ENCODE measurements at places on chromosomes 7 and 10.

DNA sequence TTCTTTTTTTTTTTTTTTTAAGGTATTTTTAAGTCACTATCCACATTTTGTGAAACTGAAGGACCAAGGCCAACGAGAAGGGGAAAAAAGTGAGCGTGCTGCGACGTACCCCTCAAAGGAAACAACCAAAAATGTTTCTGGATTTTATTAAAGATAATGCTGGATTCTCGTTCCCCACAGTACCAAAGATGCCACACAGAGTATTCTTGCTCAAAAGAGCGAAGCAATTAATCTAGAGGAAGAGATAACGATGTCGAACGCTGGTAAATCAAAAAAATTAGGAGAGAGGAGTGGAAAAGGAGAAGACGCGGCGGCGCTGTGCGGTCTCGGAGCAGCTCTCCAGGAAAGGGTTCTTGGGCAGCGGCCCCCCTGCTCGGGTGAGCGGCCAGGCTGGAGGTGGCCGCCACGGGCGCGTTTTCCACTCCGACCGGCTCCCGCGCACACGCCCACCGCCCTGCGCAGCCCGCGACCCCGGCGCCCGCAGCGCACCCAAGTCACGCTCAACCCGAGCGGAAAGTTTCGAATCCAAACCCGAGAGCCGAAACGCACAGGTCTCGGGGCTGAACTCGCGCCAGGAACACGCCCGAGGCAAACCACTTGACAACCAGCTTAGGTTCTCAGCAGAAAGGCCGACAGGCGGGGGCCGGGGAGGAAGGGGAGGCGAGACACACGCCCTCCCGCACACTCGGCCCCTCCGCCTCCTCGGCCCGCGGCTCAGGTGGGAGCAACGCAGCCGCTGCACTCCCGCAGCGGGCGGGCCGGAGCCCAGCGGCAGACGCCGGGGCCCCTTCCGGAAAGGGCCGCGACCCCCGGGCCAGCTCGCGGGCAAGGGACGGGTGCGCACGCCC is 989 bp downstream of the SRPK2 start:
- peak; percentile 36 for DNase-seq

DNA sequence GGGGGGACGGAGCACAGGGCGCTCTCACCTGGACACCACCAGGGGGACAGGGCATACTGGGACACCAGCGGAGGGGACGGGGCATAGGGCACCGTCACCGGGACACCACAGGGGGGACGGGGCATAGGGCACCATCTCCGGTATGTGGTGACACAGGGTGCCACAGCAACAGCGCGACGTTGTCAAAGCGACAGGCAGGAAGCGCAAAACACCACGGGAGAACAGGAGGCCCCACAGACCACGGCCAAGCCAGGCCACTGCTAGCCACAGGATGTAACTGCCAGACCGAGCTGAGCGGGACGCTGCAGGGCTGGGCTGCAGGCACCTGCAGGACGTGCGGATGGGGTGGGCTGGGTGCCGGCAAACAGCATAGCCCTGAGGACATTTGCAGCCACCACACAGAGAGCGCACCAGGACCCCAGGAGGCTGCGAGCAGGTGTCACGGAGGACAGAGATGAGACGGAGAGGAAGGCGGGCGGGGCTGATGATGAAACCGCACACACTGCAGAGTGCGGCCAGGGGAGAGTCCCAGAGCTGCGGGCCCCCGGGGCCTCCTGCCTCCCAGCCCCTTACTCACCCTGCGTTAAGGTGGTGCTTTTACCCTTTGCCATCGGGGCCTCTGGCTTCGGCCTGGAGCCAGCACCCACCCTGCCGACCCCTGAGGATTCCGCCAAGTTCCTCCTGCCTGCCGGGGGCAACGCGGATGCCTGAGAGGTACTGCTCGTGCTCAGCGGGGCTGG is 17.5 kb downstream of the MICALL2 start:
- no peak for DNase-seq

- no peak for DNase-seq
Measured at GRCh38 chr10:82221601-82222149, 346.7 kb downstream of the NRG3 start.

DNA sequence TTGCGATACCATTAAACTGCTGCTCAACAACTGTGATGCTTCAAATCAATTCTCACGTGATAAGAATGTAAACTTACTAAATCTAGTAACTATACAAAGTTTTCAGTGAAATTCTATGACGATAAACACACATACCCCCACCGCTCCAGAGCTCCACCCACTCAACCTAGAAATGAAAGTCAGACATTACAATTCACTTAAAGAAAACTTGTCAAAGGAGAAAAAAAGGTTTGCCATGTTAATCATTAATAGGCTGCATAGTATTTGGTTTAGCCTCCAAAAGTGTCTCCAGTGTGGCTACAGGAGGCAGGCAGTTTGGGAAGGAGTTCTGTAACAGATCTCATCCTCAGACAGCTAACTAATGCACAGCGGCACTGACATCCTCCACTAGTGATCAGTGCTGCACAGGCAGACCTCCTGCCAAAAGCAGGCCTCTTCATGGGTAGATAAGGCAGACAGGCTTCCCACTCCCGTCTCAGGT is 3.1 kb downstream of the HERPUD2 start:
- DNase-seq: peak; percentile 47

DNA sequence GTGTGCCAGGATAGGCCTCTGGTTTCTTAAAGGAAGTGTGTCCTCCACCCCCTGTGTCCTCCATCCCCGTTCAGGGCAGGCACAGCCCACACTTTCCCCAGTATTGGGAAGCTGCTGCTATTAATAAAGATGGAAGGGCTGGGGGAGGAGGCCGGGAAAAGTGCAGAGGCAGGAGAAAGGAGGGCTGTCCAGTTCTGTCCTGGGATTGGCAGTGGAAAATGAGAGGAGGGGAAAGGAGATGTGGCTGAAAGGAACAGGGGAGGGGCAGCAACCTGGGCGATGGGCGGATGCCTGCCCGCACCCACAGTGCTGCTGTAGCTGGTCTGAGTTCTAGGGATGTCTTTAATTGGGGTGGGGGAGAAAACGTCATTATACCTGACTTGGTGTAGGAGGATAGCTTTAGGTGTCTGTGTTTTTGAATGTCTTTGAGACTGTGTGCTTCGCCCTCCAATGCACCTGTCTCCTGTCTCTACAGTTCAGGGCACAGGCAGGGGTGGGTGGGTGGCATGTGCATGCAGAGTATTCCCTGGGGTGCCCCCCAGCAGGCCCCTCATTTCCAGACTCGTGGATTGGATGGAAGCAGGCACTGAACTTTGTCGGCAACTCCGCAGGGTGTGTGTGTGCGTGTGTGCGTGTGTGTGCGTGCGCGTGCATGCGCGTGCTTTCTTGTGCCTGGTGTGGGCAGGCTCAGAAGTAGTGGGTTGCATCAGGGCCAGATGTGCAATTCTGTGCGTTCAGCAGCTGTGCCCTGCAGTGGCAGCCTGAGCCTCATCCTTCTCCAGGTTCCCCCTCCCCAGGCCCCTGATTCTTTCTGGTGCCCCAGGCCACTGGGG is 2.5 kb downstream of the TRIM8 start:
- peak; percentile 33 for DNase-seq

DNA sequence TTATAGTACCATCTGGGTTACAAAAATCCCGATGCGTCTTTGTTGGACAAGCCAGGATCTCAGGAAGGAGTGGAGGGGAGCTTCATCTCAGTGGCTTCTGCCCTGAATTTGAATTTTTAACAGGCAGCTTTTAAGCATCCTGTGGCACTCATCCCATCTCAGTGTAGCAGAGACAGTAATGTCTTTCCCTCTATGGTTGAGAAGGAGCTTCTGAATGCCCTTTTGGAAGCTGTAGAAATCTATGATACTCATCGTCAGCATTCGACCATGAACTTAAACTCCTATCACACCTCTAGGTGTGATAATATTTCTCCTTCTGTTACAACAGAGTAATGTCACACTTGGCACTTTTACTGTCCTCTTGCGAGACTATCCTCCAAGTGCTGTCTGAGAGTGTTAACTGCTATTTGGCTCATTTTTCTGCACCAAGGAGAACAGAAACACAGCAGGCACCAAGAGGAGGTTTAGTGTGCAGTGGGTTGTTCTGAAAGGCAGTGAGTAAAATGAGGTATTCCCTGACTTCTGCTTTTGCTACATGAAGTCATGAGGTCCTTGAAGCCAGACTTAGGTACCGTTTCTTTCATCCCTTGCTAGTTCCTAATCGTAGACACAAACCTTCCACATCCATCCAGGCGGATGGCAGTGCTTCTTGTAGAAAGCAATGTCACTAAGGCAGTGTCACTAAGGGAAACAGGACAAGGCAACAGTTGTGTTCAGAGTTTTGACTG is 177.4 kb downstream of the CELF2 start:
- DNase-seq: no peak

DNA sequence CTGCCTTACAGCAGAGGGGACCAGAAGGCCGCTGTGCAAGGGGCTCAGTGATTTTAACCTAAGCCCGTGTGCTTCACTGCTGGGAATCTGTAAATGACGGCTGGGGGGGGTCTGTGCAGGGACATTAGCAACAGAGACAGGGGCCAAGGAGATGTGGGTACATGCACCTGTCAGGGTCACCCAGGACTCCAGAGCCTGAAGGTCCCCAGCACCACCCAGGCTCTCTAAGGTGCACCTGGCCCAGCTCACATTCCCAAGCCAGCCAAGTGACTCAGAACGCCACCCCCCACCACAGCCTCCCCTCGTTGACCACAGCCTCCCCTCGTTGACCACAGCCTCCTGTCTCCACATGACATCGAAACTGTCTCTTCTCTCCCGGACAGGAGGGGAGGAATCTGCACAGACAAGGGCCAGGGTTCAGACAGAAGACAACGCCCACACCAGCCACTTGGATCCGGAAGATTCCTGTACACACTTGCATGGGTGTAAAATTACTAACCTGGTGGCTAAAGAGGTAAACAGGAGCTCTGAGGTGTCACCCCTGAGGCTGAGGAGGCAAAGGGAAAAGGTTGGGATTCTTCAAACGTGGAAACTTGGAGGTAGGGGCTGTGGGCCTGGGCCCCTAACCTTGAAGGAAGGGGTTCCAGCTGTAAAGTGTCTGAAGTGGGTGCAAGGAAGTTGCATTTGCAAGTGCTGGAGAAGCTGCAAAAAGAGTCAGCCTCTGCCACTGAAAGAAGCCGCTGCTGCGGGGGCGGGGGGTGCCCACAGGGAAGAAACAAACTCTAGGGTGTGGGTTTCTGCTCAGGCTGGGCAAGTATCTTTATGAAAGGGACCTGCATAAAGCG is 27.0 kb downstream of the CALML3 start:
- no peak for DNase-seq

DNA sequence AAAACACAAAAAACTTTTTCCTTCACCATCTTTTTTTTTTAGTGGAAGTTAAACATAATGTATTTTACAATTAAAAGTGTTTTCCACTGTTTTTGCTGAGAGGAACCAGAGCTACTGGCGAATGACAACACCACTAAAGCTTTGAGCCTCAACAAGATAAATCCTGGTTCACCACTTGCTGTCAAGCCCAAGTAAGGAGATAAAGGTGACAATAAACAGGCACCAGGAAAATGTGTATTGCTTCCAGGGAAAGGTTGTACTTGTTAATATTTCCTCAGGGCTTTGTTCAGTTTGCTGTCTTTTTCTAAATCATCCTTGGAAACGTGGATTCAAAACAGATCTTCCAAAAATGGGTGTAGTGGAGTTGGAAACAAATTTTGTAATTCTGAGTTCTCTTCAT is 109.9 kb upstream of the ANKRD30A start:
- no peak for DNase-seq

DNA sequence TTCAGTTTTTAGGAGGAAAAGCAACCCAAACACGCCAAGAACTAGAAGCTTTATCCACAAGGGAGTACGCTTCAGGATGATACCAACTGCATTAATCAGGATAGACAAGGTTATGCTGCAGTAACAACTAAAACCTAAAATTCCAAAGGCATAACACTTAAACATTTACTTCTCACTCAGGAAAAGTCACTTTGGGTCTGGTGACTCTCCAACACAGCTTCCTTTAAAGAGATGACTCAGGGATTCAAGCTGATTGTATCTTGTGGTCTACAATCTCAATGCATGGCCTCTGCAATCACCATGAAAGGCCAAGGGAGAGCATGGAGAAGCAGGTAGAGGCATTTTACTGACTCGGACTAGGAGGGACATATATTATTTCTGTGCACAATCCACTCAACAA is 315.8 kb downstream of the KCNMA1 start:
- DNase-seq: no peak

DNA sequence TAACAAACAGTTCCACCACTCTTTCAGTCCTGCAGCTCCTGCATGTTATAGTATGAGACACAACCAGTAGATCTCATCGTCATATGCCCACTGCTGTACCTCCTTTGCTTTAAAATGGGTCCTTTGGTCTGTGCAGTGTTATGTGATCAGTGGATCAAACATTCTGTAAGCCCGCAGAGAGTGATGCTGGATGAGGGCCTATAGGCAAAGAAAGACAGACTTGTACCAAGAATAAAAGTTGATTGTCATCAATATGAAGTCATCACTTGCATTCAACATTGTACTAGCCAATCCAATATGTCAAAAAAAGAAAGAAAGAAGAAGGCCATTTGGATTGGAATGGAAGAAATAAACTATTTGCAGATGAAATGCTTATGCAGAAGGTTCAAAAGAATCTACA is 79.8 kb upstream of the PHYHIPL start:
- no peak for DNase-seq

DNA sequence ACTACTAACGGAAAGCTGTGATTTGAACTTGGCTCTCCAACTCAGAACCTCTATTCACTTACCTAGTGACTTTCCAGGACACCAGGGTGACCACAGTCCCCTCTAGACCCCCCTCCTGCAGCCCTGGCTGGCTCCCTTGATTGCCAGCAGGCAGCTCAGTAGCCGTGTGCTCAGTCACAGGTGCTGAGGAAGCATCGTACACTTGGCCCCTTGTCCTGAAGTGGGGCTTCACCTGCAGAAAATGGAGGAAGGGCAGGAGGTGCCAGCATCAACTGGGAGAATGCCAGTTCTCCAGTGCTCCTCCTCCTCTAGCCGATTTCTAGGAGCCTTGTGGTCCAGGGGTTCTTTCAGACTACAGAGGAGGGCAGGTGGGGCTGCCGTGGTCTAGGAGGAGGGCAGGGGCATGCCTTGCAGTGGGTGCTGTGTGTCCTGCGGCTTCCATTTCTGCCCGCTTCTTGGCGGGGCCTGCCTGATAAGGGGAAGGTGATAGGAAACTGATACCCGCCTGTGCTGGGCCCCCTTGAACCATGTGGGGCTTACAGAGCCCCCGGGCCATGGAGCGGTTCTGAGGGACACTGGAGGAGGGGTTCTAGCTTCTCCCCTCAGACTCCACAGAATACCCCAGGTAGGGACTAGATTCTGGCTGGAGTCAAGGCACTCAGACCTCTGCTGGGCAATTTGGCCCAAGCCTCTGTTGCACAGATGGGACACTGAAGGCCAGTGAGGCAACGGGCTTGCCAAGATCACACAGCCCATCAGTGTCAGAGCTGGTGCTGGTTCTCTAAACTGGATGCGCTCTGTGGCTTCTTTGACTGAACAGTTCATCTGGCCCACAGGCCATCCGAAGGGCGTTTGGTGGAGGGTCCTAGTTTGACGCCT is 14.0 kb downstream of the FAM241B start:
- no peak for DNase-seq

DNA sequence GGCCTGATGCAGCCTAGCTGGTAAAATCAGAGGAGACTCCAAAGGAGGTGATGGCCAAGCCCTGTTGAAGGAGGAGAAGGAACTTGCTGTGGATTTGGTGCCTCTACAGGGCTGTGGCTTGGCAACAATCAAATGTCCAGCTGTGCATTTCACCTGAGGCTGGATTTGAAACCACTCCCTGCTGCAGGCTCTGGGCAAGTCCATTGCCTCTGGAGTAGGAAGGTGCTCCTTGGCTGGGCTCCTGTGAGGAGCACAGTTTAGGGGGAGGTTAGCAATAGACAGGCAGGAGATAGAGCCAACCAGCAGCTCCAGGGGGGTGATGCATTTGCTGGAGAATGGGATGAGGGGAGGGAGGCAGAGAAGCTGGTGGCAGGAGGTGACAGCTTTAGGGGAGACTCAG is 26.5 kb downstream of the CDH23 start:
- no peak for DNase-seq

Measured in T-helper 2 cell (primary cell).